ENCODE measurements at places on chromosomes 5 and 9.

DNA sequence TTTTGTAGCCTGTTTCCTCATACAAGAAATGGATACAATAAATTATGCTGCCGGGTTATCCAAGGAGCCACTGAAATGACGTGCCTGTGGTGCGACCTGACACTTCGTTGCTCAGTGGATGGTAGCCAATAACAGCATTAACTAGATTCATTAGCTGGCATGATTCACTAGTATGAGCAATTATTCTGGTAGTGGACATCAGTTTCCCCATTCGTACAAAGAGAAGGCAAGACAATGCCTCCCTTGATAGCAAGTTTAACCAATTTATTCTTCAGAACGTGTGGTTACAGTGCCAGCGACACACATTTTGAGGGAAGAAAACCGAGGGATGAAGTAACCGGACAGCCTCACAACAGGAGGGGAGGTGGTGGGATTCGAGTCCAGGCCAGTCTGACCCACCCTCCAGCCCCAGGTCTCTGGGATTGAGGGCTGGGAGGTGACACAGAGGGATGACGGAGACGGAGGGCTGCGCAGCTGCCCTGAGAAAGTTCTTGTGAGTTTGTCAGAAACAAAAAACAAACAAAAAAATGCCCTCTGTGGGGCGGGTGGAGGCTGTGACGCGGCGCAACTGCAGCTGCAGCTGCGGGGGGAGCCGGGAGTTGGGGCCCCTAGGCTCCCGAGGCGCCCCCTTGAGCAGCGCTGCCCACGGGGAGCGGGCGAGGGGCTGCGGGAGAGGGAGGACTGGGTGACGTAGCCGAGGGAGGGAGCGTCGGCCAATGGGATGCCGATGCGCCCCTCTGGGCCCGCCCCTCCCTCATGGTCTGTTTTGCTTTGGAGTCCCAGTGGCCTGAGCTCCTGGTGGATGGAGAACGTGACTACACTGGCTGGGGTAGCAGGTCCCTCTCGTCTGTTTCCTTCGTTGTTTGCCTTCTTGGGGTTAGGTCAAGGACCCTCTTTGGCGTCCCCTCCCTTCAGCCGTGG is 10.9 kb downstream of the LHX2 start:
- no peak for DNase-seq

- DNase-seq, result no peak
These were observed 65.4 kb downstream of the WDR41 start for GRCh38 chr5:77426670-77427069.

GRCh38 chr5:150291388-150292385 is 2.1 kb upstream of the CAMK2A start:
- no peak for DNase-seq

- peak; percentile 76 for DNase-seq
These were observed 598 bp upstream of the TMED7 start for GRCh38 chr5:115626445-115626823.

- no peak for DNase-seq
These were observed 10.5 kb downstream of the HABP4 start for GRCh38 chr9:96460470-96460869.

GRCh38 chr5:123098767-123099513 is 9.9 kb downstream of the PRDM6 start:
- no peak for DNase-seq

GRCh38 chr5:14025569-14026286 is 81.2 kb upstream of the DNAH5 start:
- DNase-seq, result no peak

GRCh38 chr9:37650873-37651768 is at the start of gene FRMPD1:
FRMPD1 (plus strand) TSS chr9:37650954; CDS start chr9:37692642, 41,688 bp downstream.
- peak; percentile 43 for DNase-seq

GRCh38 chr9:108077556-108077955 is 588.0 kb upstream of the KLF4 start:
- no peak for DNase-seq

- DNase-seq, result no peak
These were observed 36.2 kb upstream of the GABRP start for GRCh38 chr5:170747357-170747756.

- DNase-seq, result no peak
These were observed 6.2 kb downstream of the IRF1 start for GRCh38 chr5:132484391-132484725.
